Right ventricle myocardium superior (tissue), 1 donor: ENCODE measurements at places on chromosomes 1 and 21.

- DNase-seq = no peak
These were observed 30.5 kb downstream of the ENO1 start for GRCh38 chr1:8847990-8848389.

DNA sequence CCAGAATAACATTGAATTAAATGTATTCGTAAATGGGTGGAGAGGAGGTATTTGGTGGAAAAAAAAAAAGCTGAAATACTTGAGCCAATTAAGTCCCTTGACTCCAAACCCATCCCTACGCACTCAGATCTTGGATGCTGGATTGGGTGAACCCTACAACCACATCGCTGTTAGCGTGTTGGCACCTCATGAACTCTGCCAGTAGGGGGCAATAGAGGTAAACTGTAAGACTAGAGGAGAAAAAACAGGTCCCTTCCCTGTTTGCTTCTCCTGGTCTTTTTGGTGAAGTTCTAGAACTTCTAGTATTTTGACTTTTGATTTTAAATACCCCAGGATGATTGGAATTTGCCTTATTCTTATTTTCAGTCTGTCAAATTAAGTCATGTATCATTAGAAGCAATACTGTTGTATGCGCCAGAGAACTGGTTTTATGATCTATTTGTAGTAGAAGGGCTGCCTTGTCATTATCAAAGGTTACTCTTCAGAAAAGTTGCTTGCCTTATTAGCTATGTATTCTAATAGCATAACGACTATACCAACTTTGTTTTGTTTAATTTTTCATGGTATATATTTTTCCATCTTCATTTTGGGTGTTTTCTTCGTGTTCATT is 1.9 kb upstream of the OR13G1 start:
- no peak for DNase-seq

DNA sequence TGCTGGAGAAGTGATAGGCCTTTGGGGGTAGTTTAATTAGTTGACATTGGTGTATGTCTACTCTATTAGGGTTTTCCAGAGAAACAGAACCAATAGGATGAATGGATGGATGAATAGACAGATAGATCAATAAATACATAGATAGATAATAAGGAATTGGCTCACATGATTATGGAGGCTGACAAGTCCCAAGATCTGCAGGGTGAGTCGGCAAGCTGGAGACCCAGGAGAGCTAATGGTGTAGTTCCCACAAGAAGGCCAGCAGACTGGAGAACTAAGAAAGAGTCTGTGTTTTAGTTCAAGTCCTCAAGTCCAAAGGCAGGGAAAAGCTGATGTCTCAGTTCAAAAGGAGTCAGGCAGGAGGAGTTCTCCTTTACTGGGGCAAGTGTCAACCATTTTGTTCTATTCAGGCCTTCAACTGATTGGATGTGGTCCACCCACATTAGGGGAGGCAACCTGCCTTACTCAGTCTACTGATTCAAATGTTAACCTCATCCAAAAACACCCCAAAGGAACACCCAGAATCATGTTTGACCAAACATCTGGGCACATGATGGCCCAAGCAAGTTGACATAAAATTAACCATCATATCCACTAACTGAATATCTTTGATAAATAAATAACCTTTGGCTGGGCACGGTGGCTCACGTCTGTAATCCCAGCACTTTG is 4.5 kb upstream of the SDE2 start:
- DNase-seq = no peak

GRCh38 chr1:203120325-203121153 is 7.0 kb upstream of the ADORA1 start:
- no peak for DNase-seq

DNA sequence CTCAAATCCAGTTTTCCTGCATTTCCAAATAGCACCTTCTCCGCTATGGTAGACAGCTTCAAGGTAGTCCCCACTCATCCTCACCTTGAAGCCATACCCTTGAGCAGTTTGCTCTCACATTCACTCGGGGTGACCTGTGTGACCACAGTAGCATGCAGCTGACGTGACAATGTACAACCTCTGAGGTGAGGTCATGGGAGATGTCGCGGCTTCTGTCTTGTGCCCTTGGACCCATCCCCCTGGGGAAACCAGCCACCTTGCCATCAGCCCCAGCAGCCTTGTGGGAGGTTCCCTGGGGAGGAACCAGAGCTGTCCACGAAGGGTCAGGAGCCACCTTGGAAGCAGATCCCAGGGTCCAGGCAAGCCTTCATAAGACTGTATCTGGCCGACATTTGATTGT is 38.3 kb upstream of the DUSP10 start:
- no peak for DNase-seq
